Peyer's patch (tissue), 4 donors: ENCODE measurements at places on chromosomes 2 and 18.

DNA sequence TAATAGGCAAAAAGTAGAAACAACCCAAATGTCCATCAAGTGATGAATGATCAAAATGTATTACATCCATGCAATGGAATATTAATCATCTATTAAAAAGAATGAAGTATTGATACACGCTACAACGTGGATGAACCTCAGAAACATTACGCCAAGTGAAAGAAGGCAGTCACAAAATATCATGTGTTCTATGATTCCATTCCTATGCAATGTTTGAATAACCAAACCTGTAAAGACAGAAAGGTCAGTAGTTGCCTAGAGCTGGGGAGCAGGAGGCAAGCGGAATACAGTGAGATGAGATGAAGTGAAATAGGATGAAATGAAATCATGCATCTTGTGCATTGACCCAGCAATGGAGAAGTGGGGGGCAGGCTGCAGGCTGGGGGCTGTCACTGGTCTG lies 17.9 kb upstream of the COL6A3 start:
- no peaks in the 10 kb centered on the region for H3K4me1 ChIP-seq
- H3K36me3 ChIP-seq, result no peaks in the 10 kb centered on the region
- H3K27ac ChIP-seq, result no peak overlapping the region
- no peaks in the 10 kb centered on the region for H3K27me3 ChIP-seq
- H3K4me3 ChIP-seq, result no peak overlapping the region

- H3K27me3 ChIP-seq, result no peaks in the 10 kb centered on the region
- DNase-seq, result no peak
- no peak overlapping the region for H3K27ac ChIP-seq
- no peaks in the 10 kb centered on the region for H3K4me1 ChIP-seq
These were observed 44.3 kb upstream of the RAB6C start for GRCh38 chr2:129935118-129935517.

DNA sequence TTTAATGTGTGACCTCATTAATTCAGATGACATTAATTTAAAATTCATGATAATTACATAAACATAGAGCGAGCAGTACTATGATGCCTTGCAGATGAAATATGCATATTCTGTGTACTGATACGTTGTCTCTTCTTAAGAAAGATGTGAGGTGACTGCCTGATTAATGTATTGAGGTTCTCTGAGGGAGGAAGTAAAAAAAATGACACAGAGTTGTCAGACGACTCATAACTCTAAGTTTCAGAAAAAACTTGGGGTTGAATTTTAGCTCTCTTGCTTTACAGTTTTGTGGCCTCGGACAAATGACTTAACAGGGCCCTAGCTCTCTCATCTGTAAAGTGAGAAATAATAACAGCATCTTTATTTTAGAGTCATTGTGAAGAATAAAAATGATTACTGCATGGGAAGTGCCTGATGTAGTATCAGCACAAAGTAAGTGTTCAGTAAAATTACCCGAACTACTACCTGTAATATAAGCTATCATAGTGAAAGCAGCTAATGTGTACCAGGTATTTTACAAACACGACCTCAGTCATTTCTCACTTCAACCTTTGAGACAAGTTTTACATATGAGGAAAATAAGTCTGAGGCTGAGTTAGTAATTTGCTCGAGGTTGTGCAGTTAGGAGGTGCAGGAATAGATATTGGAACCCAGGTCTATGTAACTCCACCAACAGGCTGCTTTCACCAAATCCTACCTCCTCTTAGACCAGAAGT lies 65.3 kb downstream of the ALK start:
- no peaks in the 10 kb centered on the region for H3K4me1 ChIP-seq
- H3K36me3 ChIP-seq, result no peaks in the 10 kb centered on the region
- no peaks in the 10 kb centered on the region for H3K27me3 ChIP-seq
- H3K27ac ChIP-seq, result no peak overlapping the region

DNA sequence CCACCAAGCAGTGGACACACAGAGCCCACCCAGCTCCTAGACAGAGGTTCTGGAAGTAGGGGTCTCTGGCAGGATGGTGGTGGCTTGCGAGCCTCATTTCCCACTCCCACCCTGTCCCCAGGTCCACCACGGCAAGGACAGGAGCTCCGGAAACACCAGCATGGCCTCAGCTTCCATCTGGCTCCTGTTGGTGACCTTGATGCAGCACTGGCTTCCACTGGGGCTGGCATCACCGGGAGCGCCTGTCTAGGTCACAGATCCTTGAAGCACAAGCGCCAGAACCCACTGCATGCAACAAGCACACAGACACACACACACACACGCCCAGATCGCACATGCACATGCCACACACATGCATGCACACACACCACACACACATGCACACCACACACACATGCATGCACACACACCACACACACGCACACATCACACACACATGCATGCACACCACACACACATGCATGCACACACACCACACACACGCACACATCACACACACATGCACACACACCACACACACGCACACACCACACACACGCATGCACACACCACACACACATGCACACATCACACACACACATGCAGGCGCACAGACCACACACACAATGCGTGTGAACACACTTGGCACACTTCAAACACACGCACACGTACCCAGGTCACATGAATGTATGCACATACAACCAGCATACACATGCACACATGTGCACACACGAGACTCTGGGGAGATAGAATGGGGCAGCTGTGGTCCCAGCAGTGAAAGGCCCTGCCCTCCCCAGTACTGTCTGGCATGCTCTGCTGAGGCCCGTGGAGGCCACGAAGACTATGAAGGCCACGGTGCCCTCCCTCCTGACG lies 63.7 kb downstream of the TWIST2 start:
- H3K36me3 ChIP-seq, result no peaks in the 10 kb centered on the region
- no peaks in the 10 kb centered on the region for H3K4me1 ChIP-seq
- DNase-seq, result no peak
- no peak overlapping the region for H3K27ac ChIP-seq

DNA sequence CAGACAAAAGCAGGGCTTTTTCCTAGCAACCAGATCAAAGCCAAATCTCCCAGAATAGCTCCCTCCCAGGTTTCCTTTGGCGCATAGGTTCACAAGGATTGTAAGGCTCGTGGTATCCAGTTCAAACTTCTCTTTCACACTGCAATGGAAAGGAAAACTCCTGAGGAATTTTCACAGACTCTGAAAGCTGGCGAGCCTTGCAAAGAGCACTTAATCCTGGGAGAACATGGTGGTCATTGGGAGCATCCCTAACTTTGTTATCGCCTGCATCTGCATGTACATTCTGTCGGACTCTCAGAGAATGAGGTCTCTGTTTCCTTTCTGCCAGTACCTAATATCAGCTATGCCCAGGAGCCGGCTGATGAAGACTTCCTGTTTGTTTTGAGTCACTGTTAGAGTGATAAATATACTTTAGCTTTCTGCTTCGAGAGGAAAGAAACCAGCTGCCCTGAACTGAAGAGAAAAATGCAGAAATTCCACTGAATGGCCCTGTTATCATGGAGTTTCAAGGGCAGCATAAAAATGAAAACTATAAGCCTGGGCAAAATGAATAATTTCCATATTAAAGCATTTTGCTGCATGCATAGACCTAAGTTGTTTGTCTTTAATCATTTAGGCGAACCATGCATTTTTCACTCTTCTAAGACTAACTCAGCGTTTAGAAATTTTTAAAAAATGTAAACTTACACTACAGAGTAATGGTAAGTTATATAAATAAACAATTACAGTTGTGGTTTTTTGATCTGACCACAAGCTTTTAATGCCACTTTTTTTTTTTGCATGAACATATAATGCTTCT lies 76.4 kb upstream of the ZEB2 start:
- no peak overlapping the region for H3K4me3 ChIP-seq
- no peaks in the 10 kb centered on the region for H3K27me3 ChIP-seq
- H3K4me1 ChIP-seq, result no peaks in the 10 kb centered on the region
- no peaks in the 10 kb centered on the region for H3K36me3 ChIP-seq

- no peak overlapping the region for H3K27ac ChIP-seq
- H3K4me1 ChIP-seq, result no peaks in the 10 kb centered on the region
- DNase-seq, result no peak
- H3K27me3 ChIP-seq, result no peaks in the 10 kb centered on the region
These were observed 884.8 kb downstream of the TRIB2 start for GRCh38 chr2:13601506-13601905.

- H3K27me3 ChIP-seq, result no peaks in the 10 kb centered on the region
These were observed 56.4 kb upstream of the CYTIP start for GRCh38 chr2:157500334-157500733.

GRCh38 chr2:59779571-59779970 lies 773.9 kb downstream of the BCL11A start:
- no peaks in the 10 kb centered on the region for H3K4me1 ChIP-seq
- H3K27me3 ChIP-seq, result no peaks in the 10 kb centered on the region
- H3K27ac ChIP-seq, result no peak overlapping the region
- no peak for DNase-seq

DNA sequence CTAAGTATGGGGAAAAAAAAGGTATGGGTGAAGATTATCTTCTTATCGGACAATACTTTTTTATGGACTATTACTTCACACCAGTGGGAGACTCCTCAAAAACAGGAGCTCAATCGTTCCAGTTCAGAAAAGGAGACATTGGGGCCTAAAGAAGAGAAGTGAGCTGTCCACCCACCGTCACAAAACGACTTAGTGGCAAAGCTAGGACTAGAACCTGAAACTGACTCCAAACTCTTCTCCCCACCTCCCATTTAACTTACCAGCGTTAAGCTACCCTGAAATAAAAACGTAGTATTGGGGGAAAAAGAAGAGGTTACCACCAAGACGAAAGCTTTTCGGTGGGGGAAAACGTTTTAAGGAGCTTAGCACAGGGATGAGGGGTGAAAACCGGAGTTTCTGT lies 503 bp downstream of the GTF3C3 start:
- no peaks in the 10 kb centered on the region for H3K4me1 ChIP-seq
- H3K27ac ChIP-seq, result peak overlapping the region; percentile 69
- no peak for DNase-seq
- H3K27me3 ChIP-seq, result no peaks in the 10 kb centered on the region
- H3K36me3 ChIP-seq, result no peaks in the 10 kb centered on the region

DNA sequence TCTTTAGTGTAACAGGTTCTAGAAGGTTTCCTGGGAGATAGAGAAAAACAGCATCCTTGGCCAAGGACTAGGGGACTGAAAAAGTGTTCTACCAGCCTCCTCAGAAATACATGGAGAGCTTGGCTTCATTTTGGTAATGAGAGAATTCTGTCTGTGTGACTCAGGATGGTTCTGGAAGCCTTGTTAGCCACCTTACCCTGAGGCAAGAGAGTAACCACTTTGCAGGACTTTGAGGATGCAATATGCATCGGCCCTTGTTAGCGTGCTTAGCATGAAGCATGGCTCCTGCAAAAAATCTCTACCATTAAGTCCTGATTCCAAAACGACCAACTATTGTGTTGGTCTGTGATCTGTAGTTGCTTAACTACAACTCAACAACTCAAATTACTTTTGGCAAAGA lies 79.8 kb downstream of the C1QL2 start:
- no peak overlapping the region for H3K27ac ChIP-seq
- no peak overlapping the region for H3K4me3 ChIP-seq
- no peaks in the 10 kb centered on the region for H3K27me3 ChIP-seq
- H3K4me1 ChIP-seq, result no peaks in the 10 kb centered on the region

GRCh38 chr2:36462311-36462935 lies 106.8 kb downstream of the CRIM1 start:
- no peak overlapping the region for H3K27ac ChIP-seq
- no peaks in the 10 kb centered on the region for H3K27me3 ChIP-seq
- no peaks in the 10 kb centered on the region for H3K4me1 ChIP-seq
- no peak for DNase-seq

DNA sequence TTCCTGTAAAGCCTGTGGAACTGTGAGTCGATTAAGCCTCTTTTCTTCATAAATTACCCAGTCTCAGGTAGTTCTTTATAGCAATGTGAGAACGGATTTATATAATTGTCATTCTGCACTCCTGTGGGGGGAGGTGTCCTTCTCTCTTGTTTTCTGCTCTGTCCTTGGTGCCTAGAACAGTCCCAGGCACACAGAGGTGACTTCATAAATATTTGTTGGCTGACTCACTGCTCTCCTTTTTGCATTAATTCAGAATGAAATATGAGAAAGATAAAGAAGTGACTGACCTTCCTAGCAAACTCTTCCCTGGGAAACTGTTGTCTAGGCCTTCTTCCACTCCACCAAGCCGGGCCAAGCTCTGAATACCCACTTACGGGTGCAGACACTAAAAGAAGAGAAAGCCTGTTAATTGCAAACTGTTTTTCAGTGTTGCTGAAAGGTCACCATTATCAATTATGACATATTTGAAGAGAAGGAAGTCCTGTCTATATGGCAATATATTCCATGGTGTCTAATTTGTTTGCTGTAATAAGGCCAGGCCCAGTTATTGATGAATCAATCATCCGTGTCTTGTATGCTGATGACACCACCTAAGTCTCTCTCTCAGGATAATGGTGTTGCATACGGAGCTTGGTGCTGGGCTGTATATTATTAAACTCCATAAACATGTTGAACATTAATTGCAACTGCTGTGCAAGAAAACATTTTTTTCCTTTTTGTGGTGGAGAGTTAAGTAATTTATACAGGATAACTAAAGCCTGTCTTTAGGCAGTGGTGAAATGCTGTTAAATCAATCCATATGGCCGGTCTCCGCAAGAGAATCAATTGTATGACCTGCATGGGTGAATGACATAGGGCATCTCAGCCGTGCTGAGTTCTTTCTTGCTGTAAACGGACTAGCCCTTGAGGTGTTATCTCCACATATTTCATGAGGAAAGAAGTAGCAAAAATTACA lies 567.5 kb downstream of the SLC4A3 start:
- H3K4me3 ChIP-seq, result no peak overlapping the region
- no peaks in the 10 kb centered on the region for H3K27me3 ChIP-seq
- DNase-seq, result no peak
- H3K4me1 ChIP-seq, result no peaks in the 10 kb centered on the region
- no peak overlapping the region for H3K27ac ChIP-seq
- H3K36me3 ChIP-seq, result no peaks in the 10 kb centered on the region

- H3K4me1 ChIP-seq, result no peaks in the 10 kb centered on the region
- no peak for DNase-seq
- H3K36me3 ChIP-seq, result no peaks in the 10 kb centered on the region
- H3K27me3 ChIP-seq, result no peaks in the 10 kb centered on the region
- H3K4me3 ChIP-seq, result no peak overlapping the region
- H3K27ac ChIP-seq, result no peak overlapping the region
These were observed 411.7 kb upstream of the NETO1 start for GRCh38 chr18:73279498-73279897.

DNA sequence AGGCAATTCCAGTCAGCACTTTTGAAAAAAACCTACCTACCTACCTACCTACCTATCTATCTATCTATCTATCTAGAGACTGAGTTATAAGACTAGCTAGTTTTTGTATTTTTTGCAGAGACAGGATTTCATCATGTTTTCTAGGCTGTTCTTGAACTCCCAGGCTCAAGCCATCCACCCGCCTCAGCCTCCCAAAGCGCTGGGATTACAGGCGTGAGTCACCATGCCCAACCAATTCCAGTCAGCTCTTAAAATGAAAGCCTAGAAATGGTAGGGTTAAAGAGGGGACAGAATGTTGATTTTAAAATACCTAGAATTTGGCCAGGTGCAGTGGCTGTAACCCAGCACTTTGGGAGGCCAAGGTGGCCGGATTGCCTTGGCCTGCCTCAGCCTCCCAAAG lies 19.1 kb downstream of the MSH2 start:
- H3K36me3 ChIP-seq, result peaks cover 6% of the 10 kb centered on the region
- H3K4me1 ChIP-seq, result no peaks in the 10 kb centered on the region
- DNase-seq, result no peak
- no peak overlapping the region for H3K27ac ChIP-seq
- H3K4me3 ChIP-seq, result no peak overlapping the region
- no peaks in the 10 kb centered on the region for H3K27me3 ChIP-seq

- no peaks in the 10 kb centered on the region for H3K27me3 ChIP-seq
- DNase-seq, result no peak
- H3K27ac ChIP-seq, result no peak overlapping the region
These were observed 95.4 kb downstream of the MTA3 start for GRCh38 chr2:42663828-42664227.
